Type B pancreatic cell (in vitro differentiated cells): ENCODE measurements at places on chromosomes 16 and 17. TPM values are rescaled to one million over a fixed set of nuclear protein-coding genes. Genes with fewer than 3 reads are reported as not detected.

Gene TAT
- 0.14 TPM in 1 of 2 replicates, not detected in the other for total RNA-seq

- no peak overlapping the region for H3K27ac ChIP-seq
- H3K4me3 ChIP-seq = no peak overlapping the region
- no peak for DNase-seq
- peaks cover 33% of the 10 kb centered on the region for H3K27me3 ChIP-seq
- H3K36me3 ChIP-seq = no peaks in the 10 kb centered on the region
Measured at GRCh38 chr16:23826528-23827045, 9.2 kb upstream of the PRKCB start.

- H3K36me3 ChIP-seq = no peaks in the 10 kb centered on the region
- H3K4me3 ChIP-seq = no peak overlapping the region
- no peak for DNase-seq
- H3K27me3 ChIP-seq = no peaks in the 10 kb centered on the region
- no peaks in the 10 kb centered on the region for H3K4me1 ChIP-seq
Measured at GRCh38 chr16:76441391-76441790, 164.2 kb downstream of the CNTNAP4 start.

- H3K36me3 ChIP-seq = no peaks in the 10 kb centered on the region
- H3K4me3 ChIP-seq = no peak overlapping the region
- peaks cover under 1% of the 10 kb centered on the region for H3K27me3 ChIP-seq
- DNase-seq = peak; percentile 18
- no peak overlapping the region for H3K27ac ChIP-seq
Measured at GRCh38 chr17:50848711-50849110, 13.3 kb downstream of the WFIKKN2 start.

GRCh38 chr17:54191261-54191660 lies 368.5 kb downstream of the KIF2B start:
- no peak overlapping the region for H3K4me3 ChIP-seq
- H3K4me1 ChIP-seq = no peaks in the 10 kb centered on the region
- peaks cover 3% of the 10 kb centered on the region for H3K27me3 ChIP-seq
- DNase-seq = no peak
- no peak overlapping the region for H3K27ac ChIP-seq
- H3K36me3 ChIP-seq = no peaks in the 10 kb centered on the region

Gene CDH3
- total RNA-seq = 35.5 and 53.5 TPM in 2 replicates

- no peak for DNase-seq
- H3K27ac ChIP-seq = no peak overlapping the region
- H3K36me3 ChIP-seq = peaks cover 6% of the 10 kb centered on the region
- no peak overlapping the region for H3K4me3 ChIP-seq
- peaks cover 1% of the 10 kb centered on the region for H3K4me1 ChIP-seq
Measured at GRCh38 chr16:9154567-9155410, 63.3 kb downstream of the HAPSTR1 start.

DNA sequence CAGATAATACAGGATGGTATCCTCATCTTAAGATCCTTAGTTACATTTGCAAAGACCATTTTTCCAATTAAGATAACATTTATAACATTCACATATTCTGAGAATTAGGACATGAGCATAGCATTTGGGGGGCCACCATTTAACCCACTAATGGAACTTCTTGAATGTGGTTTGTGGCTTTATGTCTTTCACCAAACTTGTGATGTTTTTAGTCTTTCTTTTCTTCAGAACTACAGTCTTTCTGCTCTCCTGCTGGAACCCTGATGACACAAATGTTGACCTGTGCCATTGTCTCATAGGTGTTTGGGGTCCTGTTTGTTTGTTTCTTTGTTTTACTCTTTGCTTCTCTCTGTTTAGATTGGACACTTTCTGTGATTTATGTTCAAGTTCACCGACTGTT lies 23.2 kb downstream of the COX11 start:
- H3K4me1 ChIP-seq = no peaks in the 10 kb centered on the region
- H3K36me3 ChIP-seq = peaks cover 18% of the 10 kb centered on the region
- no peak overlapping the region for H3K4me3 ChIP-seq
- no peaks in the 10 kb centered on the region for H3K27me3 ChIP-seq
- no peak for DNase-seq
- H3K27ac ChIP-seq = no peak overlapping the region

GRCh38 chr17:30296499-30297080 lies 4.8 kb upstream of the BLMH start:
- no peak overlapping the region for H3K4me3 ChIP-seq
- H3K36me3 ChIP-seq = no peaks in the 10 kb centered on the region
- H3K4me1 ChIP-seq = no peaks in the 10 kb centered on the region
- H3K27ac ChIP-seq = no peak overlapping the region

GRCh38 chr16:19874851-19875546 lies 9.6 kb downstream of the GPRC5B start:
- DNase-seq = no peak
- H3K4me1 ChIP-seq = peaks cover 16% of the 10 kb centered on the region
- no peak overlapping the region for H3K4me3 ChIP-seq
- H3K27ac ChIP-seq = no peak overlapping the region
- H3K27me3 ChIP-seq = peaks cover 3% of the 10 kb centered on the region

DNA sequence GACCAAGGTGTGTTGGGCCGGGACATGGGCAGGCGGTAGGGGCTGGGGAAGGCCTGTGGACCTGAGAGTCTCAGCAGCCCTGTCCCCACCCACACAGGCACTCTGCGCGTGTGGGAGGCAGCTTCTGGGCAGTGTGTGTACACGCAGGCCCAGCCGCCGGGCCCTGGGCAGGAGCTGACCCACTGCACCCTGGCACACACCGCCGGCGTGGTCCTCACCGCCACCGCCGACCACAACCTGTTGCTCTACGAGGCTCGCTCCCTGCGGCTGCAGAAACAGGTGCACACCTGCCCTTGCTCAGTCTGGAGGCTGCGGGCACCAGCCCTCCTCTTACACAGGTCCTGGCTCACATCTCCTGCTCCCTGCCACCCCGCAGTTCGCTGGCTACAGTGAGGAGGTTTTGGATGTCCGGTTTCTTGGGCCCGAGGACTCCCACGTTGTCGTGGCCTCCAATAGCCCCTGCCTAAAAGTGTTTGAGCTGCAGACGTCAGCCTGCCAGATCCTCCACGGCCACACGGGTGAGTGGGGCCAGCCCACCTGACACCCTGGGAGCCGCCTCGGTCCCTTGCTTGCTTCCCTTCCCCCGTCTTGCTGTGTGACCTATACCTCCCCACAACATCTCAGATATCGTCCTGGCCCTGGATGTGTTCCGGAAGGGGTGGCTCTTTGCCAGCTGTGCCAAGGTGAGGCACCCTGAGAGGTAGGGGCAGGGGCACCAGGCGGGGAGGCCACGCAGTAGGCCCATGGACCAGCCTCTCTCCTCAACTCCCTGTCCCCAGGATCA lies 3.8 kb downstream of the TBL3 start:
- H3K27me3 ChIP-seq = peaks cover 14% of the 10 kb centered on the region
- H3K36me3 ChIP-seq = no peaks in the 10 kb centered on the region
- DNase-seq = no peak
- H3K4me1 ChIP-seq = peaks cover 16% of the 10 kb centered on the region
- H3K27ac ChIP-seq = no peak overlapping the region

Gene TUBG2
- total RNA-seq = 18.0 and 24.4 TPM in 2 replicates

DNA sequence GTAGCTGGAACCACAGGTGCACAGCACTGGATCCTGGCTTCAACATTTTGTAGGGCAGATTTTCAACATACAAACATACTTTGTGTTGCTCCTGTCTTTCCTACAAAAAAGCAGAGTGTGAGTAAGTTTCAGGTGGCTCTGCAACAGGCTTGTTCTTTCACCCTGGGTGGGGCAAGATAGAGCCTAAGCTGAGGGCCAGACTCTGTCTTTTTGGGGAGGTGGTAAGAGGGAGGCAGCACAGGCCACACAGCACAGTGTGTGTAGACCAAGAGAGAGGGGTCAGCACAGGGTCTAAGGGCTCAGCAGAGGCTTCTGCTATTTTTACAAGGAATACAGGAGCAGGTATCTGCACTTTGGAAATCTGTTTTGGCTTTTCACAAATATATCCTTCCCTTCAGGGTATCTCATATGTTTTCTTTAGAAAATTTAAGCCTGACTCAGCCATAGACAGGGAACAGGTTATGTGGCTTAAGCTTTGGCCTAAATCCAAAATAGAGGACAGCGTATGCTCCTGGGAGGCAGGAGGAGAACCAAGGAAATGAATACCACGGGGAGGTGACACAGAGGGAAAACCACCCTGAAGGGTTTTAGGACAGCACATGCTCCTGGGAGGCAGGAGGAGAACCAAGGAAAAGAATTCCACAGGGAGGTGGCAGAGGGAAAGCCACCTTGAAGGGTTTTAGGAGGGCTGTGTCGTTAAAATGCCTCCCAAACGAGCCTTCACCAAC lies 21.6 kb downstream of the EMC8 start:
- peaks cover 8% of the 10 kb centered on the region for H3K4me1 ChIP-seq
- H3K27me3 ChIP-seq = no peaks in the 10 kb centered on the region
- H3K4me3 ChIP-seq = no peak overlapping the region

Gene EVPLL
- not detected in 2 replicates for total RNA-seq

DNA sequence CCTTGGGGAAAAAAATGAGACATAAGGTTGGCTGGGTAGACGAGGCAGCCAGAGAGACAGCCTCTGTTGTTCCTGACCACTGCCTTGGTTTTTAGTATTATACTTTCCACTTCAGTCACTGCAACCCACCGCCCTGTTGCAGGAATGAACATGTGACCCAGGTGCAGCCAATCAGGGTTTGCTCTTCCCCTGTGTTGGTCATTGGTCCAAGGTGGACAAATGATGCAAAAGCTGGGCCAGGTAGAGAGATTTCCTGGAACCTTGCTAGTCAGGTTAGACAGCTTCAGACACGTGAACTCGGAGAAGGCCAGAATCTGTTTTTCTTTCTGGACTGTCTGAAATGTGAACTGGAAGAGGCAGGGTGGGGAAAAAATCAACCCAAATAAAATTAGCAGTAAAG lies 452.4 kb upstream of the RBFOX1 start:
- H3K27ac ChIP-seq = no peak overlapping the region
- H3K36me3 ChIP-seq = no peaks in the 10 kb centered on the region
- no peak overlapping the region for H3K4me3 ChIP-seq
- no peak for DNase-seq
- H3K4me1 ChIP-seq = no peaks in the 10 kb centered on the region

- no peak overlapping the region for H3K4me3 ChIP-seq
- no peaks in the 10 kb centered on the region for H3K36me3 ChIP-seq
- no peak for DNase-seq
- peaks cover 5% of the 10 kb centered on the region for H3K4me1 ChIP-seq
- H3K27ac ChIP-seq = no peak overlapping the region
- H3K27me3 ChIP-seq = no peaks in the 10 kb centered on the region
Measured at GRCh38 chr17:42394838-42395237, 6.6 kb upstream of the STAT3 start.

- H3K4me1 ChIP-seq = peaks cover 18% of the 10 kb centered on the region
- H3K36me3 ChIP-seq = peaks cover 3% of the 10 kb centered on the region
- H3K27ac ChIP-seq = no peak overlapping the region
- DNase-seq = no peak
- H3K4me3 ChIP-seq = no peak overlapping the region
Measured at GRCh38 chr16:12529582-12529981, 274.1 kb downstream of the CPPED1 start.

DNA sequence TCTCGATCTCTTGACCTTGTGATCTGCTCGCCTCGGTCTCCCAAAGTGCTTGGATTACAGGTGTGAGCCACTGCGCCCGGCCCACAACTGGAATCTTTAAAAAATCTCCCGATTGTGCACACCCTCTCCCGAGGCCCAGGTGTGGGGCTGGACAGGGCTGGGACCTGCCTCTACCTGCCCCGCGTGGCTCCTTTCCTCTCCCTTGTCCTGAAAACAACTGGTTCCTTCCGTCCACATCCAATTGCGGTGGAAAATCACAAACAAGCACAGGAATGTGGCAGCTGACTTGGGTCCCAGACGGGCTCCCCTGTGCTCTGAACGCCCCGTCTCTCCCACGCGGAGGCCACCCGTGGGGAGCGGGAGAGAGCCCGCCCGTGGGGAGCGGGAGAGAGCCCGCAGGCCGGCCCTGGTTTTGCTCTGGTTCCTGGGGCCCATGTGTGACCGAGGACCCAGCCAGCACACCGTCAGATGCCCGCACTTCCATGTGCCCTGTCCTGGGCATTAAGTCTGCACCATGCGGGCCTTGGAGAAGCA lies 3.0 kb upstream of the TMEM204 start:
- no peak overlapping the region for H3K4me3 ChIP-seq
- H3K27ac ChIP-seq = no peak overlapping the region
- peaks cover 19% of the 10 kb centered on the region for H3K4me1 ChIP-seq
- no peaks in the 10 kb centered on the region for H3K36me3 ChIP-seq

Gene CCDC102A
- 6.9 and 14.4 TPM in 2 replicates for total RNA-seq

DNA sequence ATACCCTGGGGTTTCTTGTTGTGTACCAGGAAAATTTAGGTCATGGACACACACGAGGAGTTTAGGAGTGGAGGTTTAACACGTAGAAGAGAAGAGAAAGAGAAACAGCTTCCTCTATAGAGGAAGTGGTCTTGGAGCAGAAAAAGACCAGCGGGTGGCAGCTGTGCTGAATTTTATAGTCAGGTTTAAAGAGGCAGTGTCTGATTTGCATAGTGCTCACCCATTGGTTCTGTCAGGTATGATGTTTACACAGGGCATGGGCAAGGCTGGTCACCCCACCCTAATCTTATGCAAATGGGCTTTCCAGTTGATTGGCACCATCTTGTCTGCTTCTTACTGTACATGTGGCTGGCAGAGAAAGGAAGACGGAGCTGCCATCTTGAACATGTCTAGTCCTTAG lies 309.0 kb downstream of the CDH13 start:
- no peak overlapping the region for H3K4me3 ChIP-seq
- no peak overlapping the region for H3K27ac ChIP-seq
- peaks cover 3% of the 10 kb centered on the region for H3K27me3 ChIP-seq
- DNase-seq = no peak
- peaks cover 3% of the 10 kb centered on the region for H3K4me1 ChIP-seq

Gene TMEM114
- 0.50 TPM in 1 of 2 replicates, not detected in the other for total RNA-seq

Gene ABCC11
- total RNA-seq = 0.07 and 0.19 TPM in 2 replicates

- no peak within 1 kb of the TSS for H3K4me3 ChIP-seq
- no peak for DNase-seq
- no peaks in the 10 kb centered on the region for H3K4me1 ChIP-seq
- H3K36me3 ChIP-seq = no peaks in the 10 kb centered on the region
- peaks cover 20% of the 10 kb centered on the region for H3K27me3 ChIP-seq
Measured at GRCh38 chr17:63881935-63882601, at the start of gene GH2. Gene GH2 (minus strand): TSS chr17:63881944. CDS start chr17:63881801, 143 bp downstream.
